ENCODE measurements at places on chromosomes 7 and 10.

DNA sequence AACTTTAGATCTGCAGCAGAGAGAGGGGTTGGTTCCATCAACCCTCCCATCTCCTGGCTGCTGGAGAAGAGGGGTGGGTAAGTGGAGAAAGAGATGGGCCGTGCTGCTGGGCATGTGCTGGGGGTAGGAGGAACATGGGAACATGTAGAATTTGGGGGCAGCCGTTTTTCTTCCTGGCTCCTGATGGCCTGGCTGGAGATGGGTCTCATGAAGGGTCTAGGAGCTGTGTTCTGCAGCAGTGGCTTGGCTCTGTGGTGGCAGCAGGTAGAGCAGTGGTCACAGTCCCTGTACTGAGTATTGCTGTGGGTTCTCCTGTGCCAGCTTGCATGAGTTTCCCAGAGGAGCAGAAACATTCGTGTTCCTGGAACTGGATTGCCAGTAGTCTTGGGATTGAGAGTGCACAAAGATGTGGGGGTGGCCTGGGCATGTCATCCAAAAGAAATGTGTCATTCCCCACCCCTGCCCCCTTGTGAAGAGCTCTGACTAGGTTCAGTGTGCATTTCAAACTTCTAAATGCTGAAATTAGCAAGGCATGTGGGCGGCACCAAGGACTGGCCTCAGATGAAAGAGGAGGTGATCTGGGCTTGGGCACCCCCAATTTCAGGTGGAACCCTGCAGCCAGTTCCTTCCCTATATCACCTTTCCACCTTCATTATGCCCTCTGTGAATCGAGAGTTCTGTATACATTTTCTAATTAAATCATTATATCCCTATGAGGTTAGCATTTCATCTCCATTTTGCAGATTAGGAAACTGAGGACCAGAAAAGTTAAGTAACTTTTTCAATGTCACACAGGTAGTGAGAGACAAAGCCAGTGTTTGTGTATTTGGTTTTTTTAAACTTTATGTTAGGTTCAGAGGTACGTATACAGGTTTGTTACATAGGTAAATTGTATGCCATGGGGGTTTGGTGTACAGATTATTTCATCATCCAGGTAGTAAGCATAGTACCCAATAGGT, 2.1 kb downstream of the CHST3 start:
- DNase-seq: no peak

DNA sequence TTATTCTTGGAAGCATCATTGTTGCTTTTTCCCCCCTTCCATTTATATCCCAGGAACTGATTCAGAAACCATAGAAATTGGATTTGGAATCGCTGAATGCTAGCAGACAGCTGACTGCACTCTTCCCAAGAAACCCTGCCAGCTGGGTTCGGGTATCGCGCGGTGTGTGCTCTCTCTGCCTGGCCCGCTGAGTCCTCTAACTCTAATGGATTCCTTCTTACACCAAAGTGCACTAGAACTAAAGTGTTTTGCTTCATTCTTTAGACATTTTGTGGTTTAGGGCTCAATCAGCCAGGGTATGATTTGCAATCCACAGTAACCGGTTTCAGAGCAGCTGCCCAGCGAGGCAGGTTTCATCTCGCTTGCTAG, 92.2 kb downstream of the EGFR start:
- no peak for DNase-seq

DNA sequence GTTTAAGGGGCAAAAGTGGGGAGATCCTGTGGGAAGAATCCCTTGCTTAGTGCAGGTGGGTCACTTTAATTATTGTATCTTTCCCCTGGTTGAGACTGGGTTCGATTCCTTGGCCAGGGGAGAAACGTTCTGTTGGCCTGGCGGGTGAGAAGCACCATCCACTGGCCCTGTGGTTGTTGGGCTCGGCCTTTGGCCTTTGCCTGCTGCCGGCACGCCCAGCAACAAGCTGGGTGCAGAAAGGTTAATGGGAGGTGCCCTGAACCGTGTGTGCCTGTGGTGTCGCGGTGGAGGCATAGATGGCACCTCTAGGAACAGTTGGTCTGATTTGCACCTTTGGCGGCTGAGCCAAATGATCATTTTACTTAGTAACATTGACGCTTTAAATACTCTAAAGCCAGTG, 363.6 kb upstream of the CNTNAP2 start:
- no peak for DNase-seq

- no peak for DNase-seq
Measured at GRCh38 chr10:25176421-25176968, 1.7 kb downstream of the GPR158 start.

DNA sequence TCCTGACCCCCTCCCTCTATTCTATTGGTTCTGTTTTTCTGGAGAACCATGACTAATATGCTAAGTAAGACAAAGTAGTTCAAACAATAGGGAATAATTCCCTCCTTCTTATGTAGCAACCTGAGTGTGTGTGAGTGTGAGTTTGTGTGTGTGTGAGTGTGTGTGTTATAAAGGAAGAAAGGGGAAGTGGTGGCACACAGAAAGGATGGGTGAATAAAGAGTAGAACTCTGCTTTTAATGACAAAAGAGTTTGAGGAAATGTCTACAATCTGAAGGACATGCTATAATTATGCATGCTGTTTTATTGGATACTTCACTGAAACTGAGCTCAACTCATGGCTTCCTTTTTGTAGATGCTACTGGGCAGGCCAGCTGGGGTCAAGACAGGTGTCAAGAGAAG, 489.5 kb downstream of the REEP3 start:
- no peak for DNase-seq

- DNase-seq: no peak
Measured at GRCh38 chr7:24779283-24779655, 22.0 kb upstream of the GSDME start.

- DNase-seq: no peak
Measured at GRCh38 chr7:70420381-70420662, 711.6 kb upstream of the GALNT17 start.

DNA sequence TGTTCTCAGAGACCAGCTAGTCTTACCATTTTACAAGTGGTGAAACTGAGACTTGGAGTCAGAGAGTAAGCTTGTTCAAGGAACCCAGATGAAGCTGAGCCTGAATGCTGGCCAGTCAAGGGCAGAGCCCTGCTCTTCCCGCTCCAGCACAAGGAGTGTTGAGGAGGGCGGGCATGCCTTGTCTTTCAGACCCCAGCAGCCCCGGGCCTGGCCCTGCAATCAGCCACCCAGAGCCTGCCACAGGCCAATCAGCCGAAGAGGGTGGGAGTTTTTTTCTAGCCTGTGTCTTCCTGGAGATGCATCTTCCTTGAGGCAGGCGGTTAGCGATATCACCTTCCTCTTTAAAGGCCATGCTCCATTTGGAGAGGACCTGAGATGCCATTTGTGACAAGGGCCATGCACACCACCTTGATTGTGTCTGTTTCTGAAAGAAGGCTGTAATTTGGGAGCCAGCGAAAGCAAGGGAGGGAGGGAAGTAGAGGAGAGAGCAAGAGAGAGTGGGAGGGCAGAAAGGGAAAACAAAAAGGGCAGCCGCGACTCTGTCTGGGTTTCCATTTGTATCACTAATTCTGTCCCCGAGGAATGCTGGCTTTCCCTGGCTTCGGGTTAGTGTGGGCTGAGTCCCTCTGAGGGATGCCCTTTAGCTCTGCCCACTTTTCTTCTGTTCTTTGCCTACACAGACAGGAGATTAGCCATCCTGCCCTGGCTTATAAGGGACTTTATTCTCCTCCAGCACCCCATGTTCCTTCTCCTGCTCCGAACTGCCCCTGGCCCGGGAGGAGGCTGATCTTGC, 8.0 kb downstream of the CDH23 start:
- no peak for DNase-seq

DNA sequence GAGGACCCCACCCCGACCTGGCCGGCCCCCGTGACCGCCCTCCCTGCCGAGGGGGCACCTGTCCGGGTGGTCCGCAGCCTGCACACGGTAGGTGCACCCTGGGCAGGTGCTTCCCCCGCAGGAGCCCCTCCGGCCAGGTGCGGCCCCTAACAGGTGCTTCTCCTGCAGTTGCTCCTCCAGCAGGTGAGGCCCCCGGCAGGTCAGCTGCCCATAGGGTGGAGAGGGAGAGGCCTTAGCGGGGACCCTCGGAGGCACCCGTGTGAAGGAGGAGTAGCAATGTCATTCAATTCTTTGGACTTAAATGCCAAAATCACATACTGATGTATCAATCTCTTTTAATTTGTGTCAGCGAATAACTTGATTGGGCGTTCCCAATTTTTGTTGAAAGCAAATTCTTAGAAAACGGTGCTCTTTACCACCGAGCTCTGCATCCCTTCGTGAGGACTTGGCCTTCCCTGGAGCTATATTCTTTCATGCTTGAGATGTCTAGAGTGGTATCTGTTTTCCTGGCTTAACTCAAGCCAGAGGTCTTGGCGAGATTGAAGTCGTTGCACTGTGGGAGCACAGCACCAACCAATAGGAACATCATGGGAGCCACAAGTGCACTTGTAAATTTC, 738 bp upstream of the NCAPG2 start:
- DNase-seq: no peak

- no peak for DNase-seq
Measured at GRCh38 chr10:106384496-106384895, 780.0 kb downstream of the SORCS1 start.

GRCh38 chr7:2924866-2925840, 81.0 kb upstream of the GNA12 start:
- DNase-seq: no peak

- DNase-seq: no peak
Measured at GRCh38 chr7:130397051-130397757, 16.9 kb downstream of the CPA1 start.

- DNase-seq: no peak
Measured at GRCh38 chr10:119449760-119450461, 92.6 kb downstream of the RGS10 start.

DNA sequence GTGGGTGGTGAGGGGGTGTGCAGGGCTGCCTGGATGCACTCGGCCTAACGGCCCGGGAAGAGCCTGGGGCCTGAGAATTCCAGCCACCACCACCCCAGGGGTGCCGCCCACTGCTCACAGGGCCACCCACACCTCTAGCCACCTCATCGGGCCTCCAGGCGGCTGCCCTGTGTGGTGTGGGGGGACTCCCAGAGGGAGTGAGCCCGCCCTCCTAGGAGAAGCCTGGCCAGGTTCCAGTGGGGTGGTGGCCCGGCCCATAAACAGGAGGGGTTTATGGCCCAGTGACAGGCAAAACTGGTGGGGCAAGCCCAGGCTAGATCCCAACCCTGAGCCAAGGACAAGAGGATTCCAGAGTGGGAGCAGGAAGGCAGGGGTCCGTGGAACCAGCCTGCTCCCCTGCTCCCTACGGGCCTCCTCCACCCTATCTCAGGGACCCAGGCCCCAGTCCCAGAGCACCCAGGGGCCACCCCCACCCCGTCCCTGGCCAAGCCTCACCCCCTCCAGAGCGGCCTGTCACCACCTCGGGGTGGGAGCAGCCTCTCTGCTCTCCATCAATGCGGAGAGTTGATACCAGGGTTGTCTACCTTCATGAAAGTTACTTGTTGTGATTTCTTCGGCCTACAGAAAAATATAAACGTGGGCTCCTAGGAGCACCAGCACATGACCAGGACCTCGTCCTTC, 20.2 kb upstream of the PDGFA start:
- DNase-seq: no peak

GRCh38 chr7:131546126-131546525, 10.3 kb downstream of the PODXL start:
- no peak for DNase-seq

DNA sequence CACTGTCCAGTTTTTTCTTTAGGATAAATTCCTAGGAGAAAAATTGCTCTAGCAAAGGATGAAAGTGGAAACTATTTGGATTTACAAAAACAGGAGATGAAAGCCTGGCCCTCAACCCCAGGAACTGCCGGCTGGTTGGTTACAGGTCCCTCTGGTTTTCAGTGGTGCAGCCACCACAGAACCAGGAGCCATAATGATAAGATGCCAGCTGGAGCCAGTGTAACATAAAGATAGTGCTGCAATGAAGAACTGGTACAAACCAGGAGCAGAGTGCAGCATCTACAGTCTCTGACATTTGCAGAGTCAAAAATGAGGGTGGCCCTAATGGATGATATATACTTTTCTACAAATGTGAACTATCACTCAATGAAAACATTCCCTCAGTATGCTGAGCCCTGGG, 20.4 kb upstream of the NUP42 start:
- no peak for DNase-seq

DNA sequence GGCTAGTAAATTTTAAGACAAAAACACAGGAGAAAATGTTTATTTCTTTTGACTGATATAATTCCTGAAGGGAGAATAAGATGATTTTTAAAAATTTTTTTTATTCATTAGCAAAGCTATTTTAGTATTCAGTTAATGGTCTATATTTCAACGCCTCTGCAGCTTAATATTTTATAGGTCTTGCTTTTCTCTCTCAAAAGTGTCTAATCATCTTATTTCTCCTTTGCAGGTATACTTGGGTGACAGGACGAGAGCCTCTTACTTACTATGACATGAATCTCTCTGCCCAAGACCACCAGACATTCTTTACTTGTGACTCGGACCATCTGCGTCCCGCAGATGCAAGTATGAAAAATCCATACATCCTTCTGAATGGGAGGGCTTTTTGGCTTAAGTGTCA, 177.0 kb downstream of the ST7 start:
- DNase-seq: no peak

GRCh38 chr7:64544010-64544409, 18.9 kb downstream of the ZNF680 start:
- no peak for DNase-seq

GRCh38 chr10:77571490-77571889, 66.1 kb downstream of the KCNMA1 start:
- no peak for DNase-seq

GRCh38 chr7:105218215-105218614, 170.5 kb downstream of the SRPK2 start:
- no peak for DNase-seq

GRCh38 chr7:69701288-69701687, 103.0 kb downstream of the AUTS2 start:
- DNase-seq: no peak

DNA sequence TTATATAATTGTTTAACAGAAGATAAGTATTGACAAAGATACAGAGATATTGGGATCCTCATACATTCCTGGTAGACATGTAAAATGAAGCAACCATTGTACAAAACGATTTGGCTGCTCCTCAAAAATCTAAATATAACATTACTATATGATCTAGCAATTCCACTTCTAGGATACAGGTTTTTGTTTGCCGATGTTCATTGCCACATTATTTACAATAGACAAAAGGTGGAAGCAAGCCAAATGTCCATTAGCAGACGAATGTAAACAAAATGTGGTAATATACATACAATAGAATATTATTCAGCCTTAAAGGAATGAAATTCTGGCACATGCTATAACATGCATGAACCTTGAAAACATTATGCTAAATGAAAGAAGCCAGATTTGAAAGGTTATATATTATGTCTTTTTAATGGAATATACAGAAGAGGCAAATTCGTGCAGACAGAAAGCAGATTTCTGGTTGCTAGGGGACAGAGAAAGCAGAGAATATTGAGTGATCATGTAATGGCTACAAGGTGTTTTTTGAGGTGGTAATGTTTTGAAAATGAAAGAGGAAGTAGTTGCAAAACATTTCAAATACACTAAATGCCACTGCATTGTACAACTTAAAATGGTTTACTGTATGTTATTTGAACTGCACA, 44.9 kb downstream of the POLR1F start:
- DNase-seq: no peak

GRCh38 chr7:135936497-135937217, 40.5 kb downstream of the MTPN start:
- no peak for DNase-seq

All from RKO (cell line).